ENCODE measurements at places on chromosomes 1 and 21.

DNA sequence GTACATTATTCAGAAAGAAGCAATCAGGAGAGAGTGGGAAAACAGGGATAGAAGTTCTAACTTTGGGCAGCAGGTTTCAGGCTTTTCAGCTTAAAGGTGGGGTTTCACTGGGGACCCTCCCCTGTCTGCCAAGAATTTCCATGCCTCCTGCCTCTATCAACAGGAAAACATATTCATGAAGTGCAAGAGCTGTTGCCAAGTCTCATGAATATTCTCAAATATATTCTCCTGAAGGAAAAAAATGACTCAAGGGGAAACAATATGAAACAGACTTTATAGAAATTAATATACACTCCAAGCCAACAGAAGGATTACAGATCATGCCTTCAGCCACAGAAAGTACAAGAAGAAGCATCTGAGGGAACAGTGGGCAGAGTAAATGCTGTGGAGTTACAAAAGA, 713.3 kb upstream of the ADAMTS5 start:
- no peak for DNase-seq

DNA sequence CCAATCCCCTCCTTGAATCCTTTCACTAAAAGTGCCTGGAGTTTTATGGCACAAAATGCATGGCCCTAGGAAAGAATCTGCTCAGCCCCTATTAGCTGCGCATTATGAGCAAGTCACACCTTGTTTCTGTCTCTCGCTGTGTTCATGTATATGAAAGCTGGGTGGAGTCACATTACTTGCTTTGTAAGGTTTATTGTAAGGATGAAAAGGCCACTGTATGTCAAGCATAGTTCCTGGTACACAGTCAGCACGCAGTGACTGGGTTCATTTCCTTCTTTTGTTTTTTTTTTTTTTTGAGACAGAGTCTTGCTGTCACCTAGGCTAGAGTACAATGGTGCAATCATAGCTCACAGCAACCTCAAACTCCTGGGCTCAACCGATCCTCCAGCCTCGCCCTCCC, 6.7 kb upstream of the SLC9A1 start:
- DNase-seq = peak; percentile 37

- no peak for DNase-seq
Observed at GRCh38 chr1:205633421-205633976, 1.7 kb upstream of the ELK4 start.

GRCh38 chr1:235923466-235924021, 56.8 kb upstream of the LYST start:
- DNase-seq = peak; percentile 85

DNA sequence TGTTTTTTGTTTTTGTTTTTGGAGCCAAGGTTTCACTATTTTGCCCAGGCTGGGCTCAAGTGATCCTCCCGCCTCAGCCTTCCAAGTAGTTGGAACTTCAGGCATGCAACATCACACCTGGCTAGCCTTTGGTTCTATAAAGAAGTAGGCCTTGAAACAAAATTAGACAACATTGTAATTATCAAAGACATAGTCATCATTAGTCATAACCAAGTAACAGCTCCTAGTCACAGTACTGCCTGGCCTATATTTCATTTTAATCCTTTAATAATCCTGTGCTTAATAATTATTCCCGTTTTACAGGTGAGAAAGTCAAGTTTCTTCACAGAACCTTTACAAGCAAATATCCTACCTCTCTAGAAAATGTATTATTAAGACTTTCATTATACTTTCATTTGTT, 52.3 kb upstream of the TBX15 start:
- no peak for DNase-seq

DNA sequence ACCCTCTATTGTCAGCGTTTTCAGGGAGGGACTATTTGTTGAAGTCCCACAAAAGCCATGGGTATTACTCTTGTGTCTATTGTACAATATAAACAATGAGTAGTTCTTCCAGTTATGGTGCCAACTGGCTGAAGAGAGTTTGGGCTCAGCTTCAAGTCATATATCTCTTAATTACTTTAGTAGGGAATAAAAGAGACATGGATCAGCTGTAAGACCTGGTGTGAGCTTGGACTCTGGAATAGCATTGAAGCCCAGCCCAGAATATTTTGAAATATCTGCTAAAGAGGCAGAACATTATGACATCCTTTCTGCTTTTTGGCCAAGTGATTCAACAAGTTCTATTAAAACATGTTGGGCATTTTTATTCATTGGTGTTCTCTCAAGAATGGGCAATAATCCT, 224.9 kb downstream of the BACH1 start:
- DNase-seq = no peak

GRCh38 chr1:58763214-58763613, 20.6 kb downstream of the JUN start:
- peak; percentile 6 for DNase-seq

DNA sequence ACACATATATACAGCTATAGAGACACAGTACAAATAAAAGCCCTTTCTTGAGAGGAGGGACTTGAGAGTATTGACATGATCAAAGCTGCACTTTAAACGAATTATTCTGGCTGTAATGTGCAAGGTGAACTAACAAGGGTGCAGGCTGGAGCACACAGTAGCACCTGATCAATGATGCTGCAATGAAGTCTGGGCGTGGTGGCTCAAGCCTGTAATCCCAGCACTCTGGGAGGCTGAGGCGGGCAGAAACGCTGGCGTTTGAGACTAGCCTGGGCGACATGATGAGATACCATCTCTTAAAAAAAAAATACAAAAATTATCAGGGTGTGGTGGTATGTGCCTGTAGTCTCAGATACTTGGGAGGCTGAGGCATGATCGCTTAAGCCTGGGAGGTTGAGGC, 14.1 kb upstream of the CTH start:
- no peak for DNase-seq

GRCh38 chr21:45869121-45870007, 112.2 kb upstream of the COL6A1 start:
- no peak for DNase-seq

DNA sequence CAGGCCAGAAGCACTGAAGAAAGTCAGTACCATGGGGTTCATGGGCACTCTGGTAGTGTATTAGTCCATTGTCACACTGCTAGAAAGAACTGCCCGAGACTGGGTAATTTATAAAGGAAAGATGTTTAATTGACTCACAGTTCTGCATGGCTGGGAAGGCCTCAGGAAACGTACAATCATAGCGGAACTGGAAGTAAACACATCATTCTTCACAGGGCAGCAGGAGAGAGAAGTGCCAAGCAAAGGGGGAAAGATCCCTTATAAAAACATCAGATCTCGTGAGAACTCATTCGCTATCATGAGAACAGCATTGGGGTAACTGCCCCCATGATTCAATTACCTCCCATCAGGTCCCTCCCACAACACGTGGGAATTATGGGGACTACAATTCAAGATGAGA, 20.2 kb upstream of the ROR1 start:
- DNase-seq = no peak

GRCh38 chr1:214386747-214387146, 105.8 kb downstream of the SMYD2 start:
- no peak for DNase-seq

All from NCI-H146 (cell line).